Fibroblast of mammary gland (primary cell): ENCODE measurements at places on chromosomes 2 and 18.

DNA sequence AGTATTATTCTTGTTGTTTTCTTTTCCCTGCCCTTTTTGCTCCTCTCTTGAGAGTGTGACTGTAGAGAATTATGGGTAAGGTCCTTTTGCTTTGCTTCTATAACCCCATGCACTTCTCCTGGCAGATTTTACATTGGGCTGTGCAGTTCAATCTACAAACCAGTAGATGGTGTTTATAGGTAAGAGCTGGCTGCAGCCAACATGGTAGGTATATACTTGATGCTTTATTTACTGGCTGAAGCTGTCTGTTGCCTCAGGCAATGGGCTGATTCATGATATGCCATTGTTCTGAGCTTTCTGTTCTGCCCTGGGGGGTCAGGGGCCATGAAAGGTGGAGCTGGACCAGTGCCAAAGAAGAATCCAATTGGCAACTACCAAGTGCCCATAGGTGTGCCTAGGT lies 48.3 kb upstream of the MYL1 start:
- no peak for DNase-seq

- DNase-seq, result no peak
Measured at GRCh38 chr2:3958969-3959368, 255.6 kb downstream of the DCDC2C start.

- no peak for DNase-seq
Measured at GRCh38 chr18:43078478-43079092, 36.9 kb downstream of the RIT2 start.

GRCh38 chr2:71566372-71566771 lies 113.0 kb downstream of the DYSF start:
- no peak for DNase-seq

- DNase-seq, result no peak
Measured at GRCh38 chr2:12896318-12896982, 179.7 kb downstream of the TRIB2 start.

DNA sequence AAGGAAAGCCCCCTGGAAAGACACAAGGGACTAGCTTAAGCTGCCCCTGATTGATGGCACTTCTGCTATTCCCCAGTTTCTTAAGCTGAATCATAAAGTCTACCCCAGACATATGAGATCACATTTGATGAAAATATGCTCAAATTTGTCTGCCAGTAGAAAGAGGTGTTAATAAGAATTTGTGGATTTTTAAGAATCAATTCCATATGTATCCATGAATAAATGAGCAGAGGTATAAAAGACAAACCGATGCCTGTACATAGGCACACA lies 119.9 kb downstream of the CCBE1 start:
- DNase-seq, result no peak

DNA sequence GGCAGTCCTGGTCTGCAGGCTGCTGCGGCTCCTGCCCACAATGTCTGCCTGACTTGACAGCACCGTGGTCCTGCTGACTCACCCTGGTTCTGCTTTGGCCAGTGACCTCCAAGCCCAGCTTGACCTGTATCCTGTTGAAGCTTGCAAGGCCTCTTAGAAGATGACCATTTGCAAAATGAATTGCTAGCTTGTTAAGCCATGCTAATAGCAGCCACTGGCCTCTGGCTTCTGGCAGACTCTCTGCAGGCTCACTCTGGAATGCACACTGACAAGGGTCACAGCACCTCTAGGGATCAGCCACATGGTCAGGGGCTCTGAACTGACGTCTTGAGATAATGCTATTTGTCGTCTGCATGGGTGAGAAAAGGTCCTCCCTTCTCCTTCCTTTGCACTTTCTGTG lies 25.9 kb downstream of the CNGA3 start:
- no peak for DNase-seq

- DNase-seq, result no peak
Measured at GRCh38 chr2:156321243-156321904, 11.1 kb downstream of the NR4A2 start.

DNA sequence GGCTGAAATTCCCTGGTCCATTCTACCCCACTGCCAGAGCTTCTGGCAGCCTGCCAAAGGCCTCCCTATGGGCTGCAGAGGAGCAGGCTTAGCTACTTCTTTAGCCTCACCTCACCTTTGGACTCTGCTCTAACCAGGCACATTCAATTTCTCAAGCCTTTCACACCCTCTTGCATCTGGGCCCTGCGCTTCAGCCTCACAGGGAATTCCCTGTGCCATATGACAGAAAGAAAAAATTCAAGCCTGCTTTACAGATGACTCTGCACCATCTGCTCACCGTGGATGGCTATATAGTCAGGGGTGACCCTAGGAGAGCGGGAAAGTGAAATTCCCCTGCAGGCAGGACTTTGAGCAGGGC lies 62.5 kb downstream of the REEP1 start:
- peak; percentile 37 for DNase-seq
